ENCODE measurements at places on chromosomes 1 and 21.

DNA sequence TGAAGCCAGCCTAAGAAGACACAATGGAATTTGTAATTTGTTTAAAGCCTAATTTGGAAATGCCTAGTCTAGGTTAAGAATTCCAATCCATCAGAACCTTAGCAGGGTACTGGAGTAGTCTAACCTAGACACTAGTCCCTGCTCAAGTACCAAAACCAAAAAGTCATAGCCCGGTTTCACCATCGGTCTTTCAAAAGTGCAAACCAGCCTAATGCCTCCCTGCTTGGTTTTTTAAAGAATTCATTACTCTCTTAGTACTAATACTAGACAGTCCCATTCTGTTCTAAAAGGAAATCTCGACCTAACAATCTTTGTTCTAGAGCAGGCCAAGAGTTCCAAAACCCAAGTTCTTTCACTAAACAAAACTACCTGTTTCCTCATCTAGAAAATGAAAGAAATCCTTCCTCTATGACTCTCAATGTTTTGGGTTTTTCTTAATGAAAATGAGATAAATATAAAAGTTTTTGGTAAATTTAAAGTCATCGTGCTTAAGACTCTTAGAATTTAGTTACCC lies 2.6 kb downstream of the PUM1 start:
- no peak for DNase-seq

- DNase-seq, result no peak
Observed at GRCh38 chr1:100377590-100378361, 25.5 kb downstream of the CDC14A start.

- no peak for DNase-seq
Observed at GRCh38 chr1:86195281-86195680, 38.7 kb upstream of the COL24A1 start.

- DNase-seq, result no peak
Observed at GRCh38 chr1:115907092-115907491, 66.2 kb upstream of the NHLH2 start.

DNA sequence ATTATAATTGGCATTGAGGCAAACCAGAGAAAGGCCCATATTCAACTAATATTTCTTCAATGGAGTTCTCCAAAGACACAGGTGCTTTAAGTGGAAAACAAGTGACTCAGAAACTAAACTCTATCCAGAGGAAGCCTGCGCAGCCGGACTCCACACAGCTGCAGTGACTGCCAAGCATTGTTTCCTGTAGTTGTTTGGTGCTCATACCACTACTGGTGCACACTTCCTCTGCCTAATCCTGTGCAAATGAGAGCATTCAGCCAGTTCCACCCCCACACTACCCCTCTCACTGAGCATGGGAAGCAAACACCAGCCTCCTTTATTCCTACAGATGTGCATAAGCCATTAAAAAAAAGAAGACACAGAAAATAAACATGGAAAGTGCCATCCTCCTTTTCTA lies 102.9 kb downstream of the VAV3 start:
- DNase-seq, result no peak

GRCh38 chr21:46145840-46146691 lies 9.3 kb downstream of the FTCD start:
- no peak for DNase-seq

DNA sequence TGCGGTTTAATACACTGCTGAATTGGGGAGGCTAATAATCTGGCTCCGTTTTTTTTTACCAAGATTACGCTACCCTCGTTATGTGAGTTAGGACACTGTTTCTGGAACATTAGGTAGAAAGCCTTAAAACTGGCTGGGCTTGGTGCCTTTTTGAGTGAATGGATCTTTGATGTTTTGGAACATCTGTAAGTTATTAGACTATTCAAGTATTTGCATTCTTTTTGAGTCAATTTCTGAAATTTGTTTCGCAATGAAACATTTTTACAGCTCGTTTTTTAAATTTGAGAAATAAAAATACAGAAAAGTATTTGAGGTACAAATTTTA lies 106.9 kb downstream of the LTN1 start:
- DNase-seq, result no peak

DNA sequence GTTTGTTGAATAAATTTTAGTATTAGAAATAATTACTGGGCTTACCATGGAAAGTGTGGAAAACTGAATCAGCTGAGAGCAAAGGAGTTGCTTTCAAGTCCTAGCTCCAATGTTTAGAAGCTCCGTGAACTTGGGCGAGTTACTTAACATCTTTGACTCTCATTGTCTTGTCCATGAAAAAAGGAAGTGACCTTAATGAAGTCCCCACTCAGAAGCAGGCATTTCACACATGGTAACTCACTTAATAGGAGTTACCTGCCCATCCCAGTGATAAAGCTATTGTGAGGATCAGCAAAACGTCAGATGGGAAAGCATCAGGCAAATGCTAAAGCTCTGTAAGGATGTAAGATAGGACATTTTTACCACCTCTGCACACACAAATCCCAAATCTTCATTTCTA lies 34.0 kb upstream of the GADD45A start:
- no peak for DNase-seq

- DNase-seq, result no peak
Observed at GRCh38 chr1:74375376-74375775, 137.0 kb downstream of the LRRC53 start.

DNA sequence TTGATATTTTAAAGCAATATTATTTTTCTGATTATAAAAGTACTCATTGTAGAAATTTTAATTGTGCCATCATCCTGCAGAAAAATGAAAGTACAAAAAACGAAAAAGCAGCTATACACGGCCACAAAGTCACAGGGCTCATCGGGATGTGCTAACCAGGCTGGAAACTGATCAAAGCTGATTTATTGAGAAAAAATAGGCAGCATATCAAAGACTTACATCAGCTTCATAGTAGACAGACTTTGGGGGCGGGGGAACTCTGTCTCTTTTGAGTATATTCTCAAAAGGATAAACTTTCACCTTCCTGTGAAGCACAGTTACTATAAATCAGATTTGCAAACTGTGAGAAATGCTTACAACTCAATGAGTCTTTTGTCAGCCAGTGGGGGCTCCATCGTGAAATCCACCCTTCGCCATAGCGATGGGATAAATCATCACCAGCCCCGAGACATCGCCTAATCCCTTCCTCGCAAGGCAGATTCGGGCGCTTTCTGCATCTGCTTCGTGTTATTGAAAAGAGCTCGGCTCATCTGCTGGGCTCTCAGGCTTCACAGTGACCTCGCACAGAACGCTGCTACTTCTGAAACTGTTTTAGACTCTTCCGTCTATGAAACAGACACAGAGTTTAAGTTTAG lies 69.2 kb upstream of the ERG start:
- no peak for DNase-seq

DNA sequence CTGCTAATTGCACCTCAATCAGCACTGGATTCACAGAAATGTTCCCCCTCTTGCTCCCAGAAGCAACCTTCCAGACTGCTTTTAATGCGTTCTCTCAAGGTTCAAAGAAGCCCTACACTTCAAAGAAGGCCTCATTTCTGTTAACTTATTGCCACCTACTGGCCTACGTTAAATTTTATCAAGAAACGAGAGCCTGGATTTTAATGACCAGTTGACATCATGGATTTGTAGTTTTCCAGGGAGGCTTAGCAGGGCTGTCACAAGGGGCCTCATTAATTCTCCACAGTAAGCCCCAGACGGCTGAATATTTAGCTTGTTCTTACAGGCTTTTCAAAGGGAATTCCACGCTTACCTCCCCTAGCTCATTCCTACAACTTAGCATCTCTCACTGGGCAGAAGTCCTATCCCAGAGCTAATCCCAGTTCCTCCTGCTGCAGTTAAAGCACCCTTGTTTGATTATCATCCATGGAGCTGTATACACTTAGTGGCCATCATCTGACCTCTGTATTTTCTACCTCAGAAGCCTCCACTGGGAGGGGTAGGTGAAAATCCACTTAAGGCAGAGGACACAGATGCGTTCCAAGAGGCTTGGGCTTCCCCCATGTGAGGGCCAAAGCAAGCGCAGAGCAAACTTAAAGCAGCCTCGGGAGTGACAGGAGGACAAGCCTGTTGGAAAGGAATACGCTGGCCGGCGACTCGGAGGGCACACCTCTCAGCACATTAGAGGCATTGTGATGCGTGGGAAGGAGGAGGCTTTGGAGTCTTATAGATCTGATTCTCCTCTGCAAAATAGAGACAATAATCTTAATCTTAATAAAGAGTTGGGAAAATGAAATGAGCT lies 32.2 kb upstream of the CYP4X1 start:
- no peak for DNase-seq

- no peak for DNase-seq
Observed at GRCh38 chr1:158999316-159000069, 10.2 kb upstream of the IFI16 start.

DNA sequence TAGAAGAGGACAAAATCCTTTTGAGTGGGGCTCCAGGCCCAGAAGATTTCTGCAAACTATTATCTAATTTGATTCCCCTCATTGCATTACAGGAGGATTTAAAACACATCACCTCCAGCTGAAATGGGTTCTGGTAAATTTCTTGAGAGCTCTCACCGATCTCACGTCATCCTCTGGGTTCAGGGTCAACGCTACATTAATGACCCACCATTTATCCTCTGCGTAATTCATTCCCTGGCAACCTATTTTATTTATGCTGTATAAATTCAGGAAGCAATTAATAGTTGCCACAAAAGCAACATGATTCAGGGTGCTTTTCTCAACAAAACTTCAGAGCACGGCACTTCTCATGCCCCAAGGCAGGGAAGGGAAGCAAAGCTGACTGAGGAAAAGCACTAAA lies 38.9 kb downstream of the LMX1A start:
- DNase-seq, result no peak

DNA sequence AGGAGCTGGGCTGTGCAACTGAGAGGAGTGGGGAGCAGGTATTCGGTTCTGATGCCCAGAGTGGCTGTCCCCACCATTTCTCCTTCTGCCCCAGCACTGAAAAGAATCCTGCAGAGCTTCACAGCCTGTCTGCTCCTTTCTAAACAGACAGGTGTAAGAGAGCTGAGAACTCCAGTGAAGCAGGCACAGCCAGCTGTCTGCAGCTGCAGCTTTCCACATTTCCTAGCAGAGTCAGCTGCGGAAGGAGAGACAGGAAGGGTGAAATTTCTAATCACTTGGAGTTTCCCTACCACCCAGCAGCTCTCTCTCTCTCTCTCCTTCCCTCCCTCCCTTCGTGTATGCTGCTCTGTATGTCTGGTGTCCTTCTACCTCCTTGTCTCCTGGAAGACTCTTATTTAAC lies 40.5 kb upstream of the GJB5 start:
- DNase-seq, result no peak

DNA sequence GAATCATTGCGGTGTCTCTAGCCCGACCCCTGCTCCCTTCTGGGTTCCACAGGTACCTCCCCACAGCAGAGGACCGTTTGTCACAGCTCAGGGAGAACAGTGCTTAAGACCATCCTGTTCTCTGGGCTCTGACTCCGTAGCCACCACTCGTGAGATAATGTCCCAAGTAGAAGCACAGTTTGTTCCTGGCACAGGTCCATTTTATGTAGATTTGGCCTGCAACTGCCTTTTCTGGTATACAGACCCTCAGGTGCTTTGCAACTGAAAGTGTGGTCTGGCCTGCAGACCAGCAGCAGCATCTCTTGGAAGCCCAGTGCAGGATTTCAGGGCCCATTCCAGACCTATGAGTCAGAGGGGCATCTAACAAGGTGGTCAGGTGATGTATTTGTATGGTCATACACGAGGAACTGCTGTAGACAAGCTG lies 28.4 kb upstream of the TMEM125 start:
- no peak for DNase-seq

GRCh38 chr21:45535341-45536081 lies 6.7 kb downstream of the SLC19A1 start:
- DNase-seq, result no peak

DNA sequence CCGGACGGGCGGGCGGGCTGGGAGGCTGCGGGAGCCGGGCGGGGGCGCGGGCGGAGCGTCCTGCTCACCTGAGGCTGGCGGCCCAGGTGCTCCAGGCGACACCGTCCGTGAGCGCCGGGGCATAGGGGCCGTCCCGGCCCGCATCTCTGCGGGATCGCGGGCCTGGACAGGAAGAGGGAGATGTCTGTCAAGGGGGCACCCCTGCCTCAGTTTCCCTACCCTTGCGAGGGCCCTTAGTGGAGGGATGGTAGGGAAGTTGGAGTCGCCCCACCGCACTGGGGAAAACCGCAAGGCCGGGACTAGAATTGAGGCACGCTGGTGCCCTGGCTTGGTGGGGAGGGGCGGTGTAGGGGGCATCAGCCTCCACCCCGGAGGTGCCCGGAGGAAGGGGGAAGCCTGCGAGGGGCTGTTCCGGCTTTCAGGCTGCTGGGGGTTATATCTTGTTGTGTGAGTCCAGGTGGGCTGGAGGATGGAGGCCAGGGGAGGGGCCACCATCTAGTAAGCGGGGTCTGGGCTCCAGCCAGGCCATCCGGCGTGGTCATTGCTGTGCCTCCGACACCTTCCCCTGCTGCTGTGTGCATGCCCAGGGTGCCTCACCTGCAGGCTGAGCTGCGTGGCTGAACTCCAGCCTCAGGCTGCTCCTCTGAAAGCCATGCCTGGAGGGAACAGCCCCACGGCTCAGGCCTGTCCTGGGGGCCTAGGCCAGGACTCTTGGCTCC lies 580 bp downstream of the VWA1 start:
- no peak for DNase-seq

DNA sequence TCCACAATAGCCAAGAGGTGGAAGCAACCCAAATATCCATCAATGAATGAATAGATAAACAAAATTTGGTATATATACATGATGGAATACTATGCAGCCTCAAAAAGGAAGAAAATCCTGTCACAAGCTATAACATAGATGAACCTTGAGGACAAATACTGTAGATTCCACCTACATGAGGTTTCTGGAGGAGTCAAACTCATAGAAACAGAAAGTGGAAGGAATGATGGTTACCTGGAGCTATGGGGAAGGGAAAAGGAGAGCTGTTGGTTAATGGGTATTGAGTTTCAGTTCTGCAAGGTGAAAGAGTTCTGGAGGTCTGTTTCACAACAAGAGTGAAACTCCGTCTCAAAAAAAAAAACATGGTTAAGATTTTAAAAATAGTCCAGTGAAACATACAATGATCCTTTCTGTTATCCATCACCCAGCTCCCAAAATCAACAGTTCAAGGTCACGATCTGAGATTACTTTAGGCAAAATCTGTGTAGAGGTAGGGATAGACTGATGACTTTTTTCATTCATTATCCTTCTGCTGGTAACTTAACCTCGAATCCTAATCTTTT lies 80.8 kb upstream of the HNRNPU start:
- no peak for DNase-seq

GRCh38 chr21:34877485-34878128 lies 171.5 kb downstream of the RUNX1 start:
- DNase-seq, result no peak

DNA sequence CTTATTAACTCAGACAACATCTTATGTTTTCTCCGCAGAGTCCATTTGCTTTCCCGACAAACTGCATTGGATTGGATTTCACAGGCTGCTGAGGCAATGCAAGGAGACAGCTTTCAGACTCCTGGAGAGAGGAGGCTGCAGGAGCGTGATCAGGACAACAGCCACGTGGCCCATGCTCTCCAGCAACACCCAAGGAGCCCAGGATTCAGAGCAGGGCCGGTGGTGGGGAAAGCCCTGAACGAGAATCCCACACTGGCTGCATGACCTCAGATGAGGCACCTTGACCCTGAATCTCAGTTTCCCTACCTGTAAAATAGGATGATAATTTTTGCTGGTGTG lies 78.3 kb upstream of the NFASC start:
- no peak for DNase-seq

All from T follicular helper cell (primary cell).